Hepatocyte (in vitro differentiated cells): ENCODE measurements at places on chromosomes 1 and 21. TPM values are rescaled to one million over a fixed set of nuclear protein-coding genes. Genes with fewer than 3 reads are reported as not detected.

Gene IFI44
- 3.1 and 3.2 TPM in 2 replicates for polyA plus RNA-seq

GRCh38 chr1:178477841-178478240 is 18.9 kb downstream of the CLEC20A start:
- no peaks in the 10 kb centered on the region for H3K27me3 ChIP-seq
- H3K4me1 ChIP-seq, result no peaks in the 10 kb centered on the region
- H3K36me3 ChIP-seq, result no peaks in the 10 kb centered on the region
- DNase-seq, result no peak
- H3K4me3 ChIP-seq, result no peak overlapping the region

DNA sequence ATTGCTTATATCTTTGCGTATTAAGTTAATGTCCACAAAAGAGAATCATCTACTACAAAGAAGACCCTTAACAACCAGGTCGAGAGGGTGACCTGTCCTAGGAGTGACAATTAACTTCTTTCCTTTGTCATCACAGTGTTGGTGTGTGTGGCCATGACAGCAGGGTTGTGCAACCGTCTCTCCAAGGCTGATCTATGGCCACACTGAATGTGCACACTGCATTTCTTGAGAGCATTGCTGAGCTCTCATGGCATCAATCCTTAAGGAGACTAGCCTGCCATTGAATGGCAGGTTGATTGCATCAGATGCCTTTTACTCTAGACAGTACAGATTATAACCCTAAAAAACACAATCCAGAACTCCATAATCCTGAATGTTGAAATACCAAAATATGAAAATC is 86.5 kb upstream of the OLFM3 start:
- H3K36me3 ChIP-seq, result no peaks in the 10 kb centered on the region

Gene CDA
- polyA plus RNA-seq, result 2.1 and 3.8 TPM in 2 replicates

DNA sequence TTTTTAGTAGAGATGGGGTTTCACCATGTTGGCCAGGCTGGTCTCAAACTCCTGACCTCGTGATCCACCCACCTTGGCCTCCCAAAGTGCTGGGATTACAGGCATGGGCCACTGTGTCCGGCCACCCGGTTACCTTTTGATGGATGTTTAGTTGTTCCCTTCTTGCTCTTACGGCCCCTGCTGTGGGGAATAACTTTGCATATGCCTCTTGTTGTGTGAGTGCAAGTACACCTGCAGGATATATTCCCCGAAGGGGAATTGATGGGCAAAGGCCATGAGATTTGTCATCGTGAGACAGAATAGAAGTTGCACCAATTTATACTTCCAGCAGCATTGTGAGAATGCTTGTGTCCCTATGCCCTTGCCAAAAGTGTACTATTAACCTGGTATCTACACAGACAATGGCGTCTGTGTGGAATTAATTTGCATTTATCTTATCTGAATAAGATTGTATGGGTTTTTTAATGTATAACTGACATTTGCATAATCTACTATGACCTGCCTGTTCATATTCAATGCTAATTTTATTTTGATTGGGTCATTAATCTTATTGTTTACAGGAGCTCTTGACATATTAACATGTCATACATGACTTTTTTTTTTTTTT is 8.1 kb downstream of the IL6R start:
- H3K4me1 ChIP-seq, result peaks cover 6% of the 10 kb centered on the region
- H3K4me3 ChIP-seq, result no peak overlapping the region
- H3K27ac ChIP-seq, result no peak overlapping the region
- no peaks in the 10 kb centered on the region for H3K27me3 ChIP-seq
- DNase-seq, result no peak

GRCh38 chr1:30444850-30445249 is 278.5 kb downstream of the MATN1 start:
- no peaks in the 10 kb centered on the region for H3K4me1 ChIP-seq
- H3K27me3 ChIP-seq, result no peaks in the 10 kb centered on the region
- no peak for DNase-seq
- no peak overlapping the region for H3K4me3 ChIP-seq

Gene SPATA45
- polyA plus RNA-seq, result 0.44 and 0.57 TPM in 2 replicates

Gene S100A1
- 1.3 and 4.0 TPM in 2 replicates for polyA plus RNA-seq

DNA sequence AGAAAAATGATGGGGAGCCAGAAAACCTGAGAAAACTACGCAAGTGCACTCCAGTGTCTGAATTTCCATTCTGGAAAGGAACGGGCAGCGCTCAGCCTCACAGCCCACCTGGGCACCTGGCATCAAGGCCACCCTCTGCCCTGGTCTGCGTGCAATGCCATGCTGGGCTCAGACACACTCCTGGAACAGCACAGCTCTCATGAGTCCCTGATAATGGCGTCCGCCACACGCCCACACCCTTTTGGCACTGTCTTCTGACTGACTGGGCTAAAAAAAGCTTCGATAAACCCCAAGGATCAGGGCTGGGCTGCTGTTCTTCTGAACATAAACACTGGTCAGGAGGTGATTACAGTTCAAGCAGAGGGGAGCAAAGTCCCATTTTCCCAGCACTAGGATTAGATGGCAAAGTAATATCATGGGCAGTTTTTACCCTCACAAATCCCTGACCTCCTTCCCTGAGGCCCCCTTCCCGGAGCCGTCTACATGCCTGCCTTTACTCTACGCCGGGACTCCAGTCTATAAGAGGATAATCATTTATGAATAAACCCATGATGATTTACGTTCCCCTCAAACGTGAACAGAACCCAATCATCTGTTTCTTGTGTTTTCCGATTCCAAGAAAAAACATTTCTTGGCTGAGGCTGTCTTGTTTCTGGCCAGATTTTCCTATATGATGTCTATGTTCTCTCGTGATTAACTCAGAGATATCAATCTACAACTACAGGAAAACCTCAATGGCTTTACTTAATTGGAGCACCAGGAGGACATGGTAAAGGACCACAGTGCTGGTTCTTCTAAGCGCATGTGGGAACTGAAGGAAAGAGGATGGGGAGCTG is 22.6 kb downstream of the RCAN1 start:
- H3K27me3 ChIP-seq, result no peaks in the 10 kb centered on the region
- H3K36me3 ChIP-seq, result no peaks in the 10 kb centered on the region
- DNase-seq, result peak; percentile 73
- H3K4me3 ChIP-seq, result no peak overlapping the region

Gene GPR37L1
- polyA plus RNA-seq, result 0.39 and 0.47 TPM in 2 replicates

DNA sequence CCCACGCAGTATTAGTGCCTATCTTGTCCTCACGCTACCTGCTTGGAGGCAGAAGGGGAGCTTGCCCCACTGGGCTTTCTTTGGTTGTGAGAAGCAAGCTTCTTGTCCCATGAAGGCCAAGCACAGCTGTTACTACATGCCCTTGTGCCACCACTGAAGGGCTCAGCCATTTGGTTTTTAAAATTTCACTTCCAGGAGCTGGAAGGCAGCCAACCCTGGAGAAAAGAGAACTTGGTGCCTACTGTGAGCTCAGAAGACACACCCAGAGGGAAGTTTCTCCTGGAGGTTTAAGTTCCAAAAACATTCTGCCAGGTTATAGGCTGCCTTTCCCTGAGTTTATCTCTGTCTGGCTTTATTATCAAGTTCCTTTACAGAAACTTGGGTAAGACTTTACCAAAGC is 187.4 kb downstream of the SLC35F3 start:
- no peaks in the 10 kb centered on the region for H3K4me1 ChIP-seq
- peaks cover 41% of the 10 kb centered on the region for H3K27me3 ChIP-seq
- DNase-seq, result no peak

Gene LRRC38
- polyA plus RNA-seq, result 14.0 and 26.7 TPM in 2 replicates

GRCh38 chr1:154874465-154874864 is 4.4 kb upstream of the KCNN3 start:
- H3K4me3 ChIP-seq, result no peak overlapping the region
- peaks cover under 1% of the 10 kb centered on the region for H3K27me3 ChIP-seq
- H3K4me1 ChIP-seq, result peaks cover 7% of the 10 kb centered on the region
- DNase-seq, result no peak
- H3K36me3 ChIP-seq, result no peaks in the 10 kb centered on the region

Gene GBP5
- polyA plus RNA-seq, result not detected in 2 replicates

GRCh38 chr21:21412096-21412495 is 413.9 kb downstream of the NCAM2 start:
- no peak for DNase-seq
- no peaks in the 10 kb centered on the region for H3K4me1 ChIP-seq
- no peak overlapping the region for H3K4me3 ChIP-seq
- H3K27ac ChIP-seq, result no peak overlapping the region

Gene CCDC185
- polyA plus RNA-seq, result not detected in 2 replicates

GRCh38 chr1:69985901-69986439 is 219.4 kb downstream of the LRRC40 start:
- no peak for DNase-seq
- no peaks in the 10 kb centered on the region for H3K36me3 ChIP-seq
- H3K4me3 ChIP-seq, result no peak overlapping the region
- no peaks in the 10 kb centered on the region for H3K4me1 ChIP-seq
- no peak overlapping the region for H3K27ac ChIP-seq

- DNase-seq, result no peak
- H3K27me3 ChIP-seq, result no peaks in the 10 kb centered on the region
- H3K36me3 ChIP-seq, result no peaks in the 10 kb centered on the region
These were observed 108.8 kb downstream of the SMYD3 start for GRCh38 chr1:246398126-246398813.

Gene SAMD13
- 0.88 and 2.6 TPM in 2 replicates for polyA plus RNA-seq
